GM13976 (cell line): ENCODE measurements at places on chromosomes 7 and 10.

- DNase-seq: no peak
These were observed 11.3 kb upstream of the ZNF518A start for GRCh38 chr10:96118604-96119450.

DNA sequence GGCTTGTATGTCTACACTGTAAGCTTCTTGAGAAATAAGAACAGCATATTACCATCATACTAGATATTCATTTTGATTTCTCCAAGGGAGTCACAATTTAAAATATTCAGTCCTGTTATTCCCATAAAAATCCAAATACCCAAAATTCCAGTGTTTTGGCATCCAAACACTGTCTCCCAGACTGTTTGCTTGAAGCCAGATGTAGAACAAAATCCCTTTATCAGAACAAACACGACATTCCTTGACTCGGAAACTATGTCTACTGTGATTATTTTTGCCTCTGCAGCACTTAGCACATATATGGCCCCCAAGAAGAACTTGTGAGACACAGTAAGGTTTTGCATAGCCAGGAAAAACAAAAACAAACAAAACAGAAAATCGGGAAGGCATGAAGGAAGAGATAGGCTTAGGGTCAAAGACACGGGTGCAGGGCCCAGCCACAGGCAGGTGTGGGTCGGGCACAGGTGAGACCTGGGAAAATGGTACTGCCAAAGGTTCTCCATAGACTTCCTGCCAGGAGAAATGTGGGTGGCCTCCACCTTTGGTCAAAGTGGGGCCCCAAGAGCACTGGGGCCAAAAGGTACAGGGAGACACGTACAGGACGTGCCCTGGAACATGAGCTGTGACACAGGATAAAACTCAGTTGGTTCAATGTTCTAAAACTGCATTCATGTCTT, 36.5 kb downstream of the CPXM2 start:
- no peak for DNase-seq

DNA sequence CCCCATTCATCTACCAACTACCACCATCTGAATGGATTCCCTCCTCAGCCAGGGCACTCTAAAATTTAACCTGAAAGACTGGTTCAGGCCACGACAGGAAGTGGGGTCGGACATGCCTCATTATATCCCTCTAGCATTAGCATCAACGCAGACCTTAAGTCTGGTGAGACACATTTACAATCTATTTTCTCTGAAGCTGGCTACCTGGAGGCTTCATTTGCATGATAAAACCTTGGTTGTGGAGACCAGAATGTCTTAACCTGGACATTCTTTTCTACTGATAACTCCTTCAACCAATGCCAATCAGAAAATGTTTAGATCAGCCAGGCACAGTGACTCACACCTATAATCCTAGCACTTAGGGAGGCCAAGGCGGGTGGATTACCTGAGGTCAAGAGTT, 42.3 kb downstream of the SVOPL start:
- no peak for DNase-seq

GRCh38 chr7:24572997-24573553, at the start of gene PALS2:
Gene PALS2 (plus strand): TSS chr7:24573452. CDS start chr7:24623668, 50,216 bp downstream.
- DNase-seq: peak; percentile 91

DNA sequence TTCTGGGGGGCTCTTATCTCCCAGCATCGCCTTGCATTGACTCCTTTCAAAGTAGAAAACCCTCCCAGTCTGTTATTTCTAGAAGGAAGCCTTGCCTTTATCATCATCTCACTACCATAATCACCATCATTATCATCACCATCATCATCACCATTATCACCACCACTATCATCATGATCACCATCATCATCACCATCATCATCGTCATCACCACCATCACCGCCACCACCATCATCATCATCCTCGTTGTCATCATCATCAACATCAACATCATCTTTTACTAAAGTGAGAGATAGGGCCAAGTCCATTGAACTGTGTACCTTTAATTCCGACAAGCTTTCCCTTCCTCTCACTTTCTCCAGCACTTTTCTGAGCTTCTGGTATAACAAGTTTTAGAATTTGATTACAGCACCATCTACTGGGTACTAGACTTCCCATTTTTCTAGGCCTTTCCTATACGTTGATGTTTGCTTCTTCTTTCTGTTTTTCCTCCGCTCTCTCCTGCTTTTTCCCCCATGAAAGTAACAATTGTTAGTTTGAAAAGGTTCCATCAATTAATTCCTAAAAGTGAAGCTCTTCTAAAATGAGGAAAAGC, 226.4 kb downstream of the BUB3 start:
- no peak for DNase-seq

- DNase-seq: no peak
These were observed 144.6 kb downstream of the ST7 start for GRCh38 chr7:117097860-117098259.

DNA sequence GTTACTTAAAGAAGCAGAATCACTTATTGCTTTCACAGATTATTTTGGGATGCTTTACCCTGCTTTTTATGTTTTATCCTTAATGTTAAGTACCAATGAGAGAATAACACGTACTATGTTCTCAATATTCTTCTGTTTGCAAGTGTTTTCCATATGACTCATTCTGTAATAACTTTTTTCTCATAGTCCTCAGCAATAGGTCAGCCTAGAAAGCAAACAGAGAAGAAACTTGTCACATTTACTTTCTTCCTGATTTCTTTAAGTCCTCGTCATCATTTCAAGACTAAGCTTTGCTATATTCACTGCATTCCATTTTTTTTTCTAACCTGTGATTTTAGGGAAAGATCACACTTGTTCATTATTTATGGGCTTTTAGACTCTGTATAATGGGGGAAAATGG, 6.8 kb upstream of the AGR2 start:
- DNase-seq: no peak

DNA sequence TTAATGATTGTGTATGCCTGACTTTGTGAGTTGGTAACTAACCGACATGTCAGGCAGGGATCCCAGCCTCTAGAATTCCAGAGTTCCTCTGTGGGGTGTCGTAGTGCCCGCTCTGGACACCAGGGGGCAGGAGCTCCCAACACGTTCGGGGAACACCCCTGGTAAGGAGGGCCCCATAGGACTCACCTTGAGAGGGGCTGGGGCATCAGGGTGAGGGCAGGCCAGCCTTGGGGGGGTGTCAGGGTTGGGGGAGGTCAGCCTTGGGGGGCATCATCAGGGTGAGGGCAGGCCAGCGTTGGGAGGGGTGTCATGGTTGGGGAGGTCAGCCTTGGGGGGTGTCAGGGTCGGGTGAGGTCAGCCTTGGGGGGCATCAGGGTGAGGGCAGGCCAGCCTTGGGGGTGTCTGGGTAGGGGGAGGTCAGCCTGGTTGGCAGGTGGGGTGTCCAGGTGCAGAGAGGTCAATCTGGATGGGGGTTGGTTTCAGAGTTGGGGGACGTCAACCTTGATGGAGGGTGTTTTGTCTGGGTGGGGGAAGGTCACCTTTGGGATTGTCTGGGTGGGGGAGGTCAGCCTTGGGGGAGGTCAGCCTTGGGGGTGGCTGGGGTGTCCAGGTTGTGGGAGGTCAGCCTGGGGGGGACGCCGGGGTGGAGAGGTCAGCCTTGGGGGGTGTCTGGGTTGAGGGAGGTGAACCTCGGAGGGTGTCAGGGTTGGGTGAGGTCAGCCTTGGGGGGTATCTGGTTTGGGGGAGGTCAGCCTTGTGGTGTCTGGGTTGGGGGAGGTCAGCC, 45.6 kb upstream of the SUN1 start:
- peak; percentile 90 for DNase-seq

DNA sequence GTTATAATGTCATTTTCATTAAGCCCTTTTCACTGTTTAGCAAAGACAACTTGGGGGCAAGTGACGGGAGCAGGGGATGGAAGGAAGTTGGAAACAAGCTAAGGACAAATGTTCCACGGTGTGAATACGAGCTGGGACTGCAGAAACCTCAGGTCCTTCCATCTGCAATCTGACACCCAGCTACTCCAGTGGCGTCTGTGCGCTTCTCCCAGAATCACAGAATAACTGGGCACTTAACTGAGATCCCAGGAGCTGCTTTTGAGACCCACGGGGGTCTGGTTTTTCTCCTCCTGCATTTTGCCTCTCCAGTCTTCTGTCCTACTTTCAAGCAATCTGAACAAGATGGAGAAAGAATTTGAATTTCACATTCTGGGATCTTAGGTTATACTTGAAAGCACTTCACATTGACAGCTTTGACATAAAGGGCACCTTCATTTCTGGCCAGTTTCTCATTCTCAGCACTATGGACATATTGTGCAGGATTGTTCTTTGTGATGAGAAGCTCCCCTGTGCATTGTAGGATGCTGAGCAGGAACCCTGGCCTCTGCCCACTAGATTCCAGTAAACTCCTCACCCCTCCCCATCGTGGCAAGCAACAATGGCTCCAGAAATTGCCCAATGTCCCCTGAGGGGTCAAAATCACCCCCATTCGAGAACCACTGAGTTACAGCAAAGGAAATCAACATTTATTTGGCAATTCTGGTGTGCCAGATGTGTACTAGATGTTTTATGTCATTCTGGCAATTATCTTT, 194.1 kb downstream of the CACNB2 start:
- DNase-seq: no peak

DNA sequence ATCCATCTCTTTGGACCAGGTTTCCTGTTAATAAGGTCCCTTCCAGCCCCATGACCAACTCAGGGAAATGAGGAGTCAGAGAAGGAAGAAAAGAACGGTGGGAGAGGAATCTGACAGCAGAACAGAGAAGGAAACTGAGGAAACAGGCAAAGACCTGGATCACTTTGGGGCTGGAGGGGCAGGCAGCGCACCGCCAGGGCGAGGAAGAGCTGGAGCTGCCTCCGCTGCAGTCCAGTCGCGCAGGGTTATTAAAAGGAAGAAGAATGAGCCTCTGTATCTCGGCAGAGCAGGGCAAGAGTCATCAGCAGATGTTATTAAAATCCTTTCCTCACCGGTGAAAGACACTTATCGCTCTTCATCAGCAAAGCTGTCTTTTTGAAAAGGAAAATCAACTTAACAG, 37.7 kb upstream of the R3HCC1L start:
- no peak for DNase-seq

DNA sequence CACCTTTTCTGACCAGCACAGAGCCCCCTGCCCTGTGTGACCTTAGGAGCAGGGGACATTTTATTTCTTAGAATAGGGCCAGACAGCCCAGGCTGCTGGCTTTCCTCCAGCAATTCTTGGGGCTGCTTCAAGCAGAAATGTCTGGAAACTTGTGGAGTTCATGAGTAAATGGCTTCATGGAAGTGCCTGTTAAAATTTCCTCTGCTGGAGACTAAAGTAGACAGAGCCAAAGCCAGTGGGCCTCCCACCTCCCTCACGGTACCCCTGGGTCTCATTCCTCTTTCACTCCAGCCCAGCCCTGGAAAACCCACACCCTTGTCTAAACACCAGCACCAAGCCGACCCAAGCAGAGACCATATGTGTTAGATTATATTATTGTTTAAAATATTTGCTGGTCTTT, 505.5 kb upstream of the ZMIZ1 start:
- DNase-seq: no peak

- DNase-seq: no peak
These were observed 119.4 kb upstream of the STK17A start for GRCh38 chr7:43463401-43463980.

GRCh38 chr7:26955516-26955915, 91.1 kb upstream of the SKAP2 start:
- no peak for DNase-seq

- DNase-seq: no peak
These were observed 273.5 kb downstream of the KLF6 start for GRCh38 chr10:3511483-3511882.

DNA sequence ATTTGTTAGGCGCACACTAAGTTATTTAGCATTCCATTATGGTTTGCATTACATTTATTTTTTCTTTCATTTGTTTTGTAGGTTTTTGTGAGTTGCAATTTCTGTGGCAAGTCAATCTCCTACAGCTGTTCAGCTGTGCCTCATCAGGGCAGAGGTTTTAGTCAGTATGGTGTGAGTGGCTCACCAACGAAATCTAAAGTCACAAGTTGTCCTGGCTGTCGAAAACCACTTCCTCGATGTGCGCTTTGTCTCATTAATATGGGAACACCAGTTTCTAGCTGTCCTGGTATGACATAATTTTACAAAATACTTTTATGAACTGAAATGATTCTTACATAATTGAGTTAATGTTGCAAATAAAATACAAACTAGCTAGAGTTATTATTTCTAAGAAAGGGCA, 29.5 kb downstream of the MIOS start:
- no peak for DNase-seq

- DNase-seq: no peak
These were observed 2.3 kb downstream of the STX1A start for GRCh38 chr7:73717025-73717807.

GRCh38 chr7:144474363-144474762, 70.9 kb upstream of the NOBOX start:
- DNase-seq: no peak

DNA sequence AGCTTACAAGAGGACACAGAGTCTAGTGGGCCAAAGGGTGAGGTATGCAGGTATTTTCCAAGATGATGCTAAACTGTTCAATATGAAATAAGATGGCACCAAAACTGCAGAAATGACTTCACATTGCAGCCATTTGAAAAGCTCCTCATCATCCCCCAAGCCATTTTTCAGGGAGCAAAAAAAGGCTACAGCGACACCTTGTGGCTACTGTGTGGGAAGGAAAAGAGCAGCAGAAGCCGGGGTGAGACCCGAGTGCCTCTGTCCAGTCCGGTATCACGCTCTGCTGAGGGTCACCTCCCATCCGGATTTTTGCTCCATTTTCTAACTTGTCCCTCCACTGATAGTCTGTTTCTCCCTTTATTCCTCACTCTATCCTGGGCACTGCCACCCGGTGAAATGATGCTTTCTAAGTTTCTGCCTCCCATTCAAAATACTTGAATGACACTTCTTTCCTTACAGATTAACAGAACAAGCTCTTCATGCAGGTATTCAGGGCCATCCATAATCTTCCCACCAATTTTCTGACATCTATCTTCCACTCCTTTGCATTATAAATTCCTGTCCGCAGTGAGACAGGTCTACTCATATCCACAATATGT, 220.2 kb downstream of the DGKI start:
- DNase-seq: peak; percentile 45

DNA sequence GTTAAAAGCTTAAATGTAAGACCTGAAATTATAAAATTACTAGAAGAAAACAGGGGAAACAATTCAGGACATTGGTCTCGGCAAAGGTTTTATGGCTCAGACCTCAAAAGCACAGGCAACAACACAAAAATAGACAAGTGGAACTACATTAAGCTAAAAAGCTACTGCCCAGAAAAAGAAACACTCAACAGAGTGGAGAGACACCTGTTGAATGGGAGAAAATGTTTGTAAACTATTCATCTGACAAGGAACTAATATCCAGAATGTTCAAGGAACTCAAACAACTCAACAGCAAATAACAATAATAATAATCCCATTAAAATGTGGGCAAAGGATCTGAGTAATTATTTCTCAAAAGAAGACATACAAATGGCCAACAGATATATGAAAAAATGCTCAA, 170.4 kb downstream of the FRMD4A start:
- no peak for DNase-seq

DNA sequence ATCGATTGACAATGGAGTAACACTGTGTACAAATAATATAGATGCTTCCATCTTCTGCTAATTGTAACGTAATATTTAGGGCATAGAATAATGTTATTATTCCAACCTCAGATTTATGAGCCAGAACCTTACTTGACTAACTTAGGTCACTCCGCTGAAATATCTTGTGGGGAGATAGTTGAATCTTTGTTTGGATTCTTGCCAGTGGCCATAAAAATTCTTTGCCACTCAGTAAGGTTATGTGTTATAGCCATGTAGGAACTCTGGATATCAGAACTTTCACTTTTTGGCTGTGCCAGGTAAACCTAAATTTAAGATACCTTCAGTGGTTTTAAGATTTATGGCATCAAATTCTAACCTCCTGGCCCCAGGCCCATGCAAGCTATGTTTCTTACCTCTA, 197.6 kb downstream of the WDR11 start:
- no peak for DNase-seq

- no peak for DNase-seq
These were observed 38.4 kb upstream of the NPFFR1 start for GRCh38 chr10:70321897-70322890.

- DNase-seq: no peak
These were observed 31.8 kb downstream of the GHRHR start for GRCh38 chr7:30995536-30995935.
